Smooth muscle cell of the pulmonary artery (primary cell): ENCODE measurements at places on chromosomes 13 and 19. TPM values are rescaled to one million over a fixed set of nuclear protein-coding genes. Genes with fewer than 3 reads are reported as not detected.

ERICH6B gene
- total RNA-seq, result not detected in 2 replicates

SERTAD3 gene
- total RNA-seq, result 16.7 and 17.2 TPM in 2 replicates

CATSPERD gene
- not detected in 2 replicates for total RNA-seq

ZNF30 gene
- total RNA-seq, result 1.8 and 2.8 TPM in 2 replicates

ZNF208 gene
- total RNA-seq, result 0.13 and 0.33 TPM in 2 replicates

ZNF446 gene
- 6.3 and 7.2 TPM in 2 replicates for total RNA-seq

LGALS7B gene
- not detected in 2 replicates for total RNA-seq

MTRF1 gene
- total RNA-seq, result 8.2 and 9.9 TPM in 2 replicates

FGF9 gene
- 0.03 and 0.39 TPM in 2 replicates for total RNA-seq

TEX101 gene
- not detected in 2 replicates for total RNA-seq

NPAS1 gene
- total RNA-seq, result 0.79 and 1.7 TPM in 2 replicates

ZNF154 gene
- total RNA-seq, result 7.0 and 8.1 TPM in 2 replicates
